ENCODE measurements at places on chromosomes 4 and X.

GRCh38 chrX:1535241-1536041 is 1.5 kb downstream of the P2RY8 start:
- DNase-seq: peak; percentile 28

GRCh38 chr4:140049024-140049848 is 104.7 kb downstream of the MAML3 start:
- peak; percentile 21 for DNase-seq

DNA sequence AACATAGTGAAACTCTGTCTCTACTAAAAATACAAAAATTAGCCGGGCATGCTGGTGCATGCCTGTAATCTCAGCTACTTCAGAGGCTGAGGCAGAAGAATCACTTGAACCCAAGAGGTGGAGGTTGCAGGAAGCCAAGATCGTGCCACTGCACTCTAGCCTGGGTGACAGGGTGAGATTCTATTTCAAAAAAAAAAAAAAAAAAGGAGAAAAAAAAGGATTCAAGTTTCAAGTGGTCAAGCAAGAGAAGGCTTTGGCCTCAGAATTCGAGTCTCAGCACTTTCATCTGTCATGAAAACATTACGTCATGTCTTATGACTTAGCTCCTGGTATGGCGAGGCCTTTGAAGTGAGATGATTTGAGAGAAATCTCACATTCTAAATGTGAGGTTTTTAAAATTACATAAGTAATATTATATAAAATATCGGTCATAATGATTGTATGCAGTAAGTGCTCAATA is 21.2 kb upstream of the DHRSX start:
- DNase-seq: no peak

DNA sequence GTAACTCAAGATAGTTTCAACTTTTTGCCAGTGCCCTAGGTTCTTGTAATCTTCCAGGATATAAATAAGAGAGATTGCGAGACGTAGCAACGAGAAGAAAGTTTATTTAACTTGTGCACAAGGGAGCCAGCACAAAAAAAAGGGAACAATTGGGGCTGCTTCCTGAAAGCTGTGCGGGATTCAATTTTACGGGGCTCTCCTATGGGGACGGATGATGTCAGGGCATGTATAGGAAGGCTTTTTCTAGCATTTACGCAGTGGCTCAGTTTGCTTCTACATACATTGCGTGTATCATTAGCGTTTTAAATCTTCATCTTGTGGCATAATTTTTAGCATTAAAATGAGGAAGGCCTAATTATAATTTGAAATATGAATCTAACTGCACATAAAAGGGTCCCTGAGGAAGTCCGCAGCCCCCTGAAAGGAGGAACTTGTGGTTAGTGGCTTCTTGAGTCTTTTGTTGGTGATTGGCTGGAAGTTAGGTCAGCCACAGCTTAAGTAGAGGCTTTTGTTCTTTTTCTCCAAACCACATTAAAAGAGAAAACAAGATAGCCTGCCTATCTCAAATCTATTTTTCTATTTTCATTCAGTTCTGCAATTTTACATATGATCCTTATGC is 668.2 kb upstream of the NDST4 start:
- DNase-seq: no peak

DNA sequence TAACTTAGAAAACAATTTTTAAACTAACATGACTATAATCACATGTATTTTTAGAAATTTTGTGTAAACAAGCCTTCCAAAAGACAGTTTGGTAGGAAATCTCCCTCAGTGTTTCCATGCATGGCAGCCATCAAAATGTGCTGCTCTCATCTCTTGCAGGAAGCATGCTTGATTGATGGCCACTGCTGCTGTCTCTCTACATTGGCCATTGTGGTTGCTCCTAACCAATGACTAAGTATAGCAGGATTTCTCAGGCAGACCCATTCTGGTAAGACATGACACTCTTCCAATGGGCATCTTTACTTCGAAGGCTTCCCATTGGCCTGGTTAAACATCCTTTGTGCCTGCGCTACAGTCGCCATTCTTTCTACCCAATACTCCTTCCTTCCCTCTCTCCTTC is 78.9 kb upstream of the GUCY1A1 start:
- no peak for DNase-seq

GRCh38 chr4:48653217-48654014 is 126.7 kb downstream of the FRYL start:
- peak; percentile 54 for DNase-seq

GRCh38 chr4:39873823-39874222 is 103.9 kb downstream of the PDS5A start:
- DNase-seq: no peak

DNA sequence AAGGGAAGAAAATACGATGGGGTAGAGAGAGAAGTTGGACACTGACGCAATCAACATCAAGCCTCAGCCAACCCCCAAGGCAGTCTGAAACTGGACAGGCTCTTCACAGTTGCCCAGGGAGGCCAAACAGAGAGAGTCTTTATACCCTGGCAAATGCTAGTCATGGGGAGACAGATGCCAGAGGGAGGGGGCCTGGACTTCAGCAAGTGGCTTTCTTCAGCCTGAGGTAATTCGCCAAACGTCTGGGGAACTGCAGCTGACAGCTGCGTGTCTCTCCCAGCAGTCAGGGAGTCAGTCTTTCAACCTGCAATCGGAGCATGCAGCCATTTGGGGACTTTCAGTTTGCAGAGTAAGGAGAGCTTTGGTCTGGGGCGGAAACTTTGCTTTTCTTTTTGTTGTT is 521.6 kb downstream of the TRIML1 start:
- DNase-seq: no peak

DNA sequence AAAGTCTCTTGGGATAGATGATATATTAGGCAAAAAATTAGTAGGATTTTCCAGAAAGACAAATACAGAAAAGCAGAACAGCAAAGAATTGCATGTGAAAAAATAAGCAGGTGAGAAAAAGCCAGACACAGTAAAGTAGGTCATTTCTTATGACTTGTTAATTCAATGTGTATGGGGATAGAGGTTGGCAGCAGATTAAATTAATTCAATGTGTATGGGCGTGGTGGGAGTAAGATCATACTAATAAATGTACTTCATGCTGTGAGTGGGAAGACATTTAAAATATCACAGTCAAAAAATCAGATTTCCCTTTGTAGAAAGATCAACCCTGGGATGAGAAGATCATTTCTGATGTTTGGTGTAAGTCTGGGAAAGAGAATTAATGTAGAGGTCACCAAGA is 1146.4 kb upstream of the INTU start:
- DNase-seq: no peak

DNA sequence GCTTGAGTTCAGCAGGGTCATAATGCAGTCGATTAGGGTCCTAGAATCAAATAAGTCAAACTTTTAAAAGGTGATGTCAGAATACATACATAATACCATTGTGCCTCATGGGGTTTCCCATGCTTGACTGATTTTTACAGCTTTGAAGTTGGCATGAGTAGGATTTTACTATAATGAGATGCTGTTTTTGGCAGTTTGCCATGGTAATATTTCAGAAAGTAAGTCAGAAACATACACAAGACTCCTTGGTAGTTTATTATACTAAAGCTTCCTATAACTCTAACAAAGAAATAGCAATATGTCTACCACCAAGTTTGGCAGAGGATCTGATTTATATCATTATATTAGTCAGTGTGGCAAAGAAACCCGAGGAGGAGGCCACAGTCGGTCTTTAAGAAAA is 45.2 kb downstream of the PHKA2 start:
- DNase-seq: no peak

DNA sequence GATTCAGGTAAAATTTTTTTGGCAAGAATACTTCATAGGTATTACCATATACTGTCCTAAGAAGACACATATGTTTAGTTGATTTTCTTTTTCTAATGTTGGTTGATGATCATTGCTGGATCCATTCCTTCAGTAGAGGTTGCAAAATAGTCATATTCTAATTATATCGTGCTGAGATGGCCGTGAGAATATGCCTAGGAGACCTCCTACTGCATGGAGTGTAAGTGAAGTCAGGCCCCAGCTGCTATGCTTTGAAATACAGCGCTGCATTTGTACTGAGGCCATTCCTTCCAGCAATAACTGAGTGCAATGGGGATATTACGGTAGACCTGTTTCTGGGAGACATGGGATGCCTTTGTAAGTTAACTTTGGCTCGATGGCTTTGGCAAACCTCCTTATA is 6.7 kb upstream of the PLAC8 start:
- DNase-seq: no peak

- no peak for DNase-seq
Measured at GRCh38 chr4:525660-526059, 26.6 kb downstream of the PIGG start.

GRCh38 chr4:8938137-8938536 is 66.5 kb upstream of the HMX1 start:
- no peak for DNase-seq

DNA sequence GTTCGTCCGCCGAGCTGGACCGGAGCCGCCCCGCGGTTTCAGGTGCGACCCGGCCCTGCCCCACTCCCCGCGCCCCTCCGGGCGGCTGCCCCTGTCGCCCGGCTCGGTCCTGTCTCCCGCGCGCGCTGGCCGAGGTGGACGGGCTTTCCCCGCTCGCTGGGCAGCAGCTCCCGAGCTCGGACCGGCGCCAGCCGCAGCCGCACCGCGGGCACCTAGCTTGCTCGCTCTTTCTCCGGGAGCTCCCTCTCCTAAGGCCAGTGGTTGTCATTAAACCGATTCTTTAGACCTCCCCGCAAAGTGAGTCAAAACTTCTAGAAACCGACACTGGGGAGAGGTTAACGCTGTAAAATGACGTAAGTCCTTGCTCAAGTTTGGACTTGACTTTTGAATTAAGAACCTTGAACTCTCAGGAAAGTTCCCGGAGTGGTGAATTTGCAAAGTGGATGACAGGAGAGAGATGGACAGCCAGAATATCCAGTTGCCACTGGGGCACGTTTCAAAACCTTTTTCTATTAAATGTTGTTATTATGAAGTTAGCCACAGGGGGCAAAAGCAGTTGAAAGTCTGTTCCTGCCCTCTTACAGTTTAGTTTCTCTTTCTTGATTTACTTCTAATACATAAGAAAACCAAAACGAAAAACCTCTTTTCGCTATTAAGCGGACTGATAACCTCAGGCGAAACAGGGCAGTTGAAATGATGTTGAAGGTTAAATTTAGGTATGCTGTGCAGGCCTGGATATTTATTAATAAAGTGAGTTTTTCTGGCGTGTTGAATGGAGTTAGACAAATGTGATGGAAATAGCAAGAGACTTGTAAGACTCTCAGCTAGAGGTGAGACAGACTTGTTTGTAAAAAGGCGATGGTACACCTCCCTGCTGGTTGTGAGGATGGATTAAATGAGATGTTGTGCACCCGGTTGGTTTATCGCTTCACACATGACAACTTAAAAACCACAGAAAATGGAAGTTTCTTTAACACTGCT is 847 bp downstream of the PI4K2B start:
- DNase-seq: peak; percentile 22

DNA sequence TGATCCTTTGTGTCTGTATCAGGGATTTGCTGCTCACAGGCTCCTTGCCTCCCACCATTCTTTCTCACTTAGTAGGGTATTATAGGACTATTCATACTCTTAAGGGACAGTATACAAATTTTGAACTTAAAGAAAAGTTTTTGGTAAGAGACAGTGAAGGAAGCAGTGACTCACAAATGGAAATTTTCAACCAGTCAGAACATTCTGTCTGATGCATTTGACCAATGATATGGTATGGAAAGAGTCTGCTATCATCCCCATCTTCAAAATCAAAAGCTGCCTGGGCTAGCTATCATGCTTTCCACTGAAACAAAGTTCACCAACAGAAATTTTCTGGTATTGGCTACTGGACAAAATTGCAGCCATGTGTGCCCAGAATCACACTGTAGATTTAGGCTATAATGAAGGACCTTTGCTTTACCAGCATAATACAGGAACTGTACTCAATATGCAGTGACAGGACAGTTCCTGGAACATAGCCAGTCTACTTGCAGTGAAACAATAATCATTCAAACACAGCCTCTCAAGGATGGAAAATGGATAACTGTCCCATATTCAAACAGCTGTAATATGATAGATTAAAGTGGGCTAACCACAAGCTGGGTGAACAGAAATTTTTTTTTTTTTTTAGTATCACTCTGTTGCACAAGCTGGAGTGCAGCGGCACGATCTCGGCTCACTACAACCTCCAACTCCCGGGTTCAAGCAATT is 109.0 kb upstream of the ACSL4 start:
- DNase-seq: no peak

DNA sequence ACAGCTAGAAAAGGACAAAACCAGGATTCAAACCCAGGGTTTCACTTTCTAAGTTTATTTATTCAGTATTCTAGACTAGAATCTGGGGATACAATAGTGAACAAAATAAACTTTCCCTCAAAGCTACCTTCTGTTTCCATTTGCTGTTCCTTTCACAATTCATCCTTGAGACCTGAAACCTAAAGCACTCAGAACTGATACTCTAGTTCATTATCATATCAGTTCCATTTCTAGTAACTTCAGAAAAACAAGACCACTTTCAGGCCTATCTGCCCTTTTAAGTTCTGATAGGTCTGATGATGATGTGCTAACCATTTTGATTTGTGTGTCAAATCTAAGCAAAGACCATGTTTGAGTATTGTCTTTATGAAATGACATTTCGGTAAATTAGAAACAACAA is 7.8 kb upstream of the XK start:
- DNase-seq: no peak

GRCh38 chr4:100017637-100018310 is 67.7 kb upstream of the H2AZ1 start:
- no peak for DNase-seq

GRCh38 chrX:121216641-121217374 is 169.4 kb downstream of the GLUD2 start:
- DNase-seq: no peak

DNA sequence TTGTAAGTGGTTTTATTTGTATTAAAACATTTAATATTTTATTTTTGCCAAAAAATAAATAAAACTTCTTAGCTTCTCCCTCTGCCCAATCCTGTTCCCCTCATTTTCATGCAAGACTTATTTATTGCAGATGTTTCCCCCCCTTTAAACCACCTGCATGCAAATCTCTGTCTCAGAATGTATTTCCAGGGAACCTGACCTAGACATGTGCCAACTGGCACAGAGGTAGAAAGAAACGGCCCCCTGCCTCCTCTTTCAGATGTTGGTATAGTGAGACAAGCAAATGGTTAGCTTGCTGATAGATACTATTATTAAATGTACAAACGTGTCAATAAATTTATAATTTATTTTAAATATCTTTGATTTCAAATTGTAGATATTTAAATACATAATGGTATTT is 47.1 kb downstream of the KLF3 start:
- no peak for DNase-seq

DNA sequence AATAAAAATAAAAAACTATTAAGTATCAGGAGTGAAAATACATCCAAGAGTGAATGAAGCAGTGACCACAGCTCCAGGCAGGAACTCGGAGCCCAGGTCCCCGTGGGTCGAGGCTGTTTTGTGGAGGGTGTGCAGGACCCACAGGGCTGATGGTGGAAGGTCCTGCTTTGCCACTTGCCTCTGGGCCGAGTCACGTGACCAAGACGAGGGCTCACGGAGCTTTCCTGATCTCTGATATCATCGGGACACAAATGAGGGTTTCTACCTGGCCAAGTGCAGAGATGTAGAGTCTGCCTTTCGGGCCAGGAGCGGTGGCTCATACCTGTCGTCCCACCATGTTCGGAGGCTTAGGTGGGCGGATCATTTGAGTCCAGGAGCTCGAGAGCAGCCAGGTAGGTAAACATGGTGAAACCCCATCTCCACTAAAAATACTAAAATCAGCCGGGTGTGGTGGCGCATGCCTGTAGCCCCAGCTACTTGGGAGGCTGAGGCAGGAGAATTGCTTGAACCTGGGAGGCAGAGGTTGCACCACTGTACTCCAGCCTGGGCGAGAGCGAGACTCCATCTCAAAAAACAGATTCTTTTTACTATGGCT is 7.2 kb downstream of the SLC25A6 start:
- no peak for DNase-seq

All from activated naive CD4-positive, alpha-beta T cell treated with anti-CD3 and anti-CD28 coated beads, Interleukin-2, amount 50 U/mL, for 16 hours (primary cell).